Cardiac septum (tissue), 1 donor: ENCODE measurements at places on chromosomes 7 and 10. TPM values are rescaled to one million over a fixed set of nuclear protein-coding genes. Genes with fewer than 3 reads are reported as not detected.

DNA sequence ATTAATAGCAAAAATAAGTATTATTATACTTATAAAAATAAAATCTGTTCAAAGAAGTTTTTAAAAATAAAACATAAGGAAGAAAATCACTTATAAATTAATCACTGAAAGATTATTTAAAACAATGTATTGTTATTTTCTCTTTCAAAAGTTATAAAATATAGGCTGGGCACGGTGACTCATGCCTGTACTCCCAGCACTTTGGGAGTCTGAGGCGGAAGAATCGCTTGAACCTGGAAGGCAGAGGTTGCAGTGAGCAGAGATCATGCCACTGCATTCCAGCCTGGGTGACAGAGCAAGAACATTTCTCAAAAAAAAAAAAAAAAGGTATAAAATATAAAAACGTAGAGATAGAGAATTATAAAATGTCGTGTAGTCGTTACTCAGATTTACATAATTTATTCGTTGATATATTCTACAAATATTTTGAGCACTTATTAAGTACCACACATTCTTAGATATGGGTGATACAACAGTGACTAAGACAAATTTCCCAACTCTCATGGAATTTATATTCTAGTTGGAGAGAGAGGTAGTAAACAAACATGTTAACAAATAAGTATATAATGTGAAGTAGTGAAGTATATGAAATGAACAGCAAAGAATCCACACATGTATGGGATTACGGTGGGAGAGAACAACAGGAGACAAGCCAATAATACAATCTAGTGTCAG is 1030.0 kb downstream of the SORCS1 start:
- no peak for DNase-seq

DNA sequence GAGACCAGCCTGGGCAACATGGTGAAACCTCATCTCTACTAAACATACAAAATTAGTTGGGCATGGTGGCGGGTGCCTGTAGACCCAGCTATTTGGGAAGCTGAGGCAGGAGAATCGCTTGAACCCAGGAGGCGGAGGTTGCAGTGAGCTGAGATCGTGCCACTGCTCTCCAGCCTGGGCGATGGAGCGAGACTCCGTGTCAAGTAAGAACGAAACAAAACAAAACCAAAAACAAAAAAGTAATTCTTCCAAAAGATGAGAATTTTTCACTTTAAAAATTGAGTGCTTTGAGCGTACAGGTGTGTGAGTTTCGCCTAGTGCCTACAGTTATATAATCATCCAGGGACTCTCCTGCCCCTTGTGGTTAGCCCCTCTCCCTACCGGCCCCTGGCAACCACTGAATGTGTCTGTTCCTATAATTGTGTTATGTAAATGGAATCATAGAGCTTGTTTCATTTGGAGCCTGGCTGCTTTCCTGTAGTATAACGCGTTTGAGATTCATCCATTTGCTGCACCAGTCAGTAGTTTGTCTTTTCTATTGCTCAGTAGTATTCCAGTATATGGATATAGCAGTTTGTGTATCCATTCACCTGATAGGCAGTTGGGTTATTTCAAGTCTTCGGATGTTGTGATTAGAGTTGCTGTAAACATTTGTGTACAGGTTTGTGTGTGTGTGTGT is 80.0 kb downstream of the RBM33 start:
- no peak for DNase-seq

DNA sequence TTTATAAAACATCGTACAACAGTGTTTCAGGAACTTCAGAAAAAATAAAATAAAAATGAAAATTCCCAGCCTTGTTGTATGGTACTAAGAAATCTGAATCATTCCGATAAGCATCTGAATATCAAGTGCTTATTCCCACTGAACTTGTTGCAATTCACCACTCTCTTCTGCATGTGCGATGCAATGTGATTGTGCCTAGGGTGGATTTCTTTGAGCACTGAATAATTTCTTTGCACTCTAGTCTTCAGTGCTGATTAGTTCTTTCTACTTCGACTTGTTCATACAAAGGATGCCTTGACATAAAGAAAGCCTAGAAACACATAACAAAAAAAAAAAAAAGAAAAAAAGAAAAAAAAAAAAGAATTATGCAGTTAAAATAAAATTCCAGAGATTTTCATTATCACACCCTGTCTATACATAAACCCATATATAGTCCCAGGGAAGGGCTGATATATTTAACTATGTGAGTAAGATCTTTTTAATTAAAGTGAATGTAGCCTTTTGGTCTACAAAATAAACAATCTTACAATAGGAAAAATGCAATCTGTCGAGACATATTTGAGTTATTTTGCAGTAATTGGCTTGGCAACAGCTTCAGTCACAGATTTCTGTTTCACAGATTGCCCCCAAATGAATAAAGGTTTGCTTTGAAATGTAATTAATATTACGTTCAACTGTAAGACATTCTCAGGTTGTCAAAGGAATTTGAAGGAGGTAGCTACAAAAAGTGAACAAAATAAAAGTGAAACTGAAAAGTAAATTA is 1118.9 kb upstream of the CELF2 start:
- no peak for DNase-seq

GRCh38 chr10:69409176-69409495 is 7.6 kb downstream of the TACR2 start:
- DNase-seq = no peak

GRCh38 chr10:79137826-79138225 is 69.1 kb downstream of the ZMIZ1 start:
- DNase-seq = no peak

GRCh38 chr7:33916357-33917081 is 11.2 kb downstream of the BMPER start:
- no peak for DNase-seq

- DNase-seq = no peak
Measured at GRCh38 chr10:101655570-101655969, 39.4 kb downstream of the FBXW4 start.

DNA sequence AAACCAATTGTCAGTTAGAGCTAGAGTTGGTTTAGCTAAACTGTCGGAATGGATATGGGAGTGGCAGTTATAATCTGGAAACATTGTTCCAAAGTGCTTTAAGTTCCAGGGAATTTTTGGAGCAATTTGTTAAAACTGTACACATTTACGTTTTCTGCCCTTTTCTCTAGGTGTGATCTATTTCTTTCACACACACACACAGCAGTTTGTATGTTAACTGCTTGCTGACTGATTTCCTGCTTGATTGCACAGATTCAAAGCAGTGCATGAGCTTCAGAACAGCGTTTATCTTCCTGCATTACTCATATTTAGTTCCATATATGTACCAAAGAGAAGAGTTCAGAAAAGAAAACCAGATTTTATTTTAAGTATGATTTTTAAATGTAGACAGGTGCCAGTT is 57.9 kb downstream of the MGMT start:
- no peak for DNase-seq

DNA sequence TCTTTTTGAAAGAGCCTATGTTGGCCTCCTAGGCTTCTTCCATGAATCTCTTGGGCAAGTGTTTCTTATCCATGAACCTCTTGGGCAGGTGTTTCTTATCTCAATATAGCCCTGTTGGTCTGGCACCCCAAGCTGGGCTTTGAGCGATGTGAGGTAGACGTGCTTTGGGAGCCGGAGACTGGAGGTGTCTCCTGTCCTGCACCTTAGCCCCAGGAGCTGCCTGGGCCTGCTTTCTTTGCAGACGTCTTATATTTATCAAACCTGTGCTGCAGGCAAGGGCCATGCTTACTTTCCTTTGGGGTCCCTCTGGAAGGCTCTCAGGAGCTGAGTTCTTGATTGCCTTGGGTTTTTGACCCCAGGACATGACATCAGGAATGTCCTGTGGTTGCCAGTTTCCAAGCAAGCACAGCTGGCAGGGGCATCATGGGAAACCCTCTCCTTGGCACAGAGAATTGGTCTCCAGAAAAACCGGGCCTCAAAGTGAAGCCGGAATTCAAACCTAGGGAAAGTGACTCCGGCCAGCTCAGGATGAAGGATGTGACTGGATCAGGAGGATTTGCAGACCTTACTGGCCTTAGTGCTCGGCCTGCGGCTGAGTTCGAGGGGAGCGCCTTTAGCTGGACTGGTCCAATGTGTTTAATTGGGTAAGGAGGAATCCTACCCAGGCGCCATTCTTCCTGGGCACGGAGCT is 2.8 kb downstream of the JAKMIP3 start:
- peak; percentile 51 for DNase-seq

DNA sequence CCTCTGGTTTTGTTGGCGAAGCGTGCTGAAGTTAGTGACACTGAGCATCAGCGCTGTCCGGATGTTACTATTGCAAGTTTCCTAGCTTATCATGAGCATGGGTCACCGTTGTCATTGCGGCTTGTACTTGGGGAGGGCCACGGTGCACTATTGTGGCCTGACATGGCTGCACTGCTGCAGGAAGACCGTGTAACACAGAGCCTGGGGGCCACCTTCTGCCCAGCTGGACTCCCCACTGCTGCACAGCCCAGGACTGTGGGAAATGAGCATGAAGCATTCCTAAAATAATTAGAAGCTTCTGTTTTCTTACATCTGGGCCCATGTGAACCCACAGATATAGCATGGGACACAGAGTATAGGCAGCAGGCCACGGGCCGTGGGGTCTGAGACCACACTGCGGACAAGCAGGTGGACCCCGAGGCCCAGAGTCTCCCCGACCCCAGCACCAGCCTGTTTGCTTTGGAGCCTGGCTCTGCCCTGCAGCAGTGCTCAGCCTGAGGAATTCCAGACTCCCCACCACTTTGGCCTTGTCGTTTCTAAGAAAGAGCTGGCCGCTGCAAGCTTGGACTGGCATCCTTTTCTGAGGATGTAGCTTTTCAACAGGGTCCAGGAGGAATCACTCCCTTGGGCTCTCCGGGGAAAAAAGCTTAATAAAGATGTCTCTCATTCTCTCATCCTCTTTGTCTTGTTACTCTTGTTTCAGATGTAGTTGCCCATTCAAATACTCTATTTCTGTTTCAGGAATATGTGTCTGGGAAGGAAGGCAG is 179.2 kb downstream of the CCDC3 start:
- DNase-seq = no peak

GRCh38 chr7:2118630-2119190 is 114.0 kb downstream of the MAD1L1 start:
- DNase-seq = no peak

DNA sequence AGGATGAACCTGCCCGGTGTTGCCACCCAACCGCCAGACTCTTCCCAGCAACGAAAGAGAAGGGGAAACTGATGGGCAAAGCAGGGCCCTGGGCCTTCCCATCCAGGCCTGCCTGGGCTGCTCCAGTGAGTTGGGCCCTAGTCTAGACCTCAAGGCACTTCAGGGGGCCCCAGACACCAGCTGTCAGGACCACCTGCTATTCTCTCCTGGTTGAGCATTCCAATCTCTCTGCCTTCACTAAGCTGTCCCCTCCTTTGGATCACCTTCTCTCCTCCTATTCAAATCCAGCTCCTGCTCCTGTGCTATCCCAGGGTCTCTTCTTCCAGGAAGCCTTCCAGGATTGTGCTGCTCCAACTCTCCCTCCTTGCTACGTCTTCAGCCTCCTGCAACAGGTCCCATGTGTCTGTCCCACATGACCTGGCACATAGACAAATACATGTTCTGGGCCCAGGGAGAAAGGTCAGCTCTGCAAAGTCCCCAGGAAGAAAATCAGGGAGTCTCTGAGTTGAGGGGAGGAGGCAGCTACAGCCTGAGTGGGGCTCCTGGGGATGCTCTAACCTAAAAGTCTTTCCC is 3.1 kb downstream of the STX1A start:
- DNase-seq = no peak

GRCh38 chr10:110221044-110221720 is 13.8 kb downstream of the MXI1 start:
- DNase-seq = no peak

- no peak for DNase-seq
Measured at GRCh38 chr10:78749898-78750297, 318.9 kb upstream of the ZMIZ1 start.

- no peak for DNase-seq
Measured at GRCh38 chr10:119703903-119704508, 21.8 kb upstream of the INPP5F start.

- DNase-seq = no peak
Measured at GRCh38 chr7:111071556-111071955, 19.4 kb upstream of the LRRN3 start.

- DNase-seq = no peak
Measured at GRCh38 chr10:74530981-74531380, 295.4 kb upstream of the KAT6B start.

DNA sequence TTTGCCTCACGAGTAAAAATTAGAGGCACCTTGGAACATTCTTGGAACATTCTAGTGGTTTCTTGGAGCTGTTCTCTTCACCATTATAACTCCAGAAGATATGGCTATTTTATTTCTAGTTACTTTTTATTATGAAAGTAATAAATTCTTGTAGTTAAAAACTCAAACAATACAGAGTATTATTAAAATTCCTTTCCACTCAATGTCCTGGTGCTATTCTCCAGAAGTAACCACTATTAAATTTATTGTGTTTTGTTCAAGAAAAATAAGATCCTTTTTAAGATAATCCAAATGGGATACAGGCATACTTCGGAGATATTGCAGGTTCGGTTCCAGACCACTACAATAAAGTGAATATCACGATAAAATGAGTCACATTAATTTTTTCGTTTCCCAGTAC is 68.6 kb downstream of the NOC3L start:
- no peak for DNase-seq

- DNase-seq = no peak
Measured at GRCh38 chr7:132211971-132212370, 364.3 kb downstream of the PLXNA4 start.

GRCh38 chr10:51620131-51620530 is 79.3 kb downstream of the CSTF2T start:
- no peak for DNase-seq

GRCh38 chr10:123835575-123835974 is 56.0 kb downstream of the CPXM2 start:
- no peak for DNase-seq

- DNase-seq = no peak
Measured at GRCh38 chr7:55179931-55180682, 161.3 kb downstream of the EGFR start.

DNA sequence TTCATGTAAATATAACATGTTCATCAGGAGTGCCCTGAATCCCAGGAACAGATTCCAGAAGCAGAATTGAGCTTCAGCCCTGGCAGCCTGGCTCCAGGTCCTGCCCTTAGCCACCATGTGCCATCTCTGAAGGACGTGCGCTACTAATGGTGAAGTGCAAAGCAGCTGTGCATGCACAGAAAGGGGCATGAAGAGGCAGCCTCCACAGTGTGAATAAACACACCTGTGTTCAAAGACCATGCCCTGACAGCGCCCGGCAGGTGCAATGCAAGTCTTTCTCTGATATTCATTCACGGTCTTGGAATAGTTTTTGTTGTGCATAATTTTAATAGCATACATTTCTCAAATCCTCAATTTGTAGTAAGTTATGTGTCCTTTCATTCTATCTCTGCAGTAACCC is 250.4 kb upstream of the TCERG1L start:
- DNase-seq = no peak

- no peak for DNase-seq
Measured at GRCh38 chr7:136976504-136977251, 108.2 kb downstream of the CHRM2 start.

GRCh38 chr7:101744588-101744987 is 72.8 kb upstream of the CUX1 start:
- DNase-seq = no peak

NME8 gene
- not detected for total RNA-seq

CUBN gene
- 0.54 TPM for total RNA-seq

SAMD9L gene
- total RNA-seq = 4.1 TPM

UPK3B gene
- total RNA-seq = 0.38 TPM

NYAP1 gene
- total RNA-seq = 0.22 TPM

ASZ1 gene
- total RNA-seq = not detected

TFEC gene
- 1.6 TPM for total RNA-seq

PDE6C gene
- total RNA-seq = not detected

TMEM176B gene
- total RNA-seq = 44.9 TPM

EVX1 gene
- not detected for total RNA-seq

MYH16 gene
- total RNA-seq = not detected

TMEM26 gene
- 0.16 TPM for total RNA-seq

CYP51A1 gene
- total RNA-seq = 32.6 TPM

LRIT1 gene
- total RNA-seq = not detected

SPOCK2 gene
- 7.5 TPM for total RNA-seq
